ENCODE measurements at places on chromosomes 6 and 20.

GRCh38 chr6:33725891-33726673 is 14.6 kb upstream of the UQCC2 start:
- no peak for DNase-seq

- DNase-seq: no peak
Observed at GRCh38 chr20:9550871-9551270, 36.5 kb downstream of the LAMP5 start.

- no peak for DNase-seq
Observed at GRCh38 chr6:105452924-105453756, 50.3 kb upstream of the PREP start.

GRCh38 chr6:11025921-11026635 is 18.0 kb downstream of the ELOVL2 start:
- no peak for DNase-seq

DNA sequence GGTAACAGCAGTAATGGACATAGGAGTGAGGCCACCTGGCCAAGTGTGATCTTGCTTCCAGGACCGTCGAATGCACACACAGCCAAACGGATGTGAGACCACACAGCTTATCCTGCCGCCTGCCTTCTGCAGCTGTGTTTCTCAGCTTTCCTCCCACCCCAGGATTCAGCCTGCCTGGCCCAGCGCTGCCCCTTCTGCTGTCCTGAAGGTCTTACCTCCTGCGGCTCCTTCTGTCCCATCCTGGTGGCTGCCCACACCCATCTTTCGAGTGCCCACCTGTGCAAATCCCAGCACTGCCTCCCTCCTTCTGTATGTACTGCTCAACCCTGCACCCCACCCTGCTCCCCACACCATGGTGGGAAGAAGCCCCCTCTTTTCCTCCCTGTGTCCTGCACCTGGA is 49.4 kb upstream of the DACT2 start:
- no peak for DNase-seq

DNA sequence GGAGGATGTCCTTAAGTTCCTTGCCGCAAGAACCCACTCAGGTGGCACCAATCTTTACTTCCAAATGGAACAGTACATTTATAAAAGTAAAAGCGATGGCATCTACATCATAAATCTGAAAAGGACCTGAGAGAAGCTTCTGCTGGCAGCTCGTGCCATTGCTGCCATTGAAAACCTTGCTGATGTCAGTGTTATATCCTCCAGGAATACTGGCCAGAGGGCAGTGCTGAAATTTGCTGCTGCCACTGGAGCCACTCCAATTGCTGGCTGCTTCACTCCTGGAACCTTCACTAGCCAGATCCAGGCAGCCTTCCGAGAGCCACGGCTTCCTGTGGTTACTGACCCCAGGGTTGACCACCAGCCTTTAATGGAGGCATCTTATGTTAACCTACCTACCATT is 191.7 kb downstream of the TRIM27 start:
- DNase-seq: no peak

GRCh38 chr6:6546318-6547109 is 42.0 kb upstream of the LY86 start:
- no peak for DNase-seq

DNA sequence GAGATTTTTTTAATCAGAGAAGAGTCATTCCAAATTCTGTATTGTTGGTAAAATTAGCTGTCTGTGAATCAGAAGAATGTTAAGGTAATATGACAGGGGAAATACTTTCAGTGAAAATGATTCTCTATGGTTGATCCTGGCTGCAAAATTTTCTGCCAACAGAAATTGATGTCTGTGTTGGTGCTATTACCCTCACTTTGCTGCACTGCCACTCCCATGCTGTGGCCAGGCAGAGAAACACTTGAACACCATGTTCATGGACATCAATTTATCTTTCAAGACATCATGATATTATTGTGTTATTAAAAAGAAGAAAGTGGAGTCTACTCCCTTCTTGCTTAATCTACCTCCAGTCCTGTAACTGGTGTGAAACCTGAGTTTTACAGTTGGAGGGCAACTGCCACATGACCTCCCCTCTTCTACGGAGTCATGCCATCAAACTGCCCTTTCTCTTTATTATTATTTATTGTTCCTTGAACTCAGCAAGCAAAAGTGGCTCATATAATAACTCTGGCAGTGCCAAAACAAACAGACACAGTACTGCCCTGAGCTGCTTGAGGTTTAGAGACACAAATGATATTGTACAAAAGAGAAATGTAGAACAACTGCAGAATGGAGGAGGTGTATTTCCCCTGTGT is 288.0 kb upstream of the JAG1 start:
- no peak for DNase-seq

DNA sequence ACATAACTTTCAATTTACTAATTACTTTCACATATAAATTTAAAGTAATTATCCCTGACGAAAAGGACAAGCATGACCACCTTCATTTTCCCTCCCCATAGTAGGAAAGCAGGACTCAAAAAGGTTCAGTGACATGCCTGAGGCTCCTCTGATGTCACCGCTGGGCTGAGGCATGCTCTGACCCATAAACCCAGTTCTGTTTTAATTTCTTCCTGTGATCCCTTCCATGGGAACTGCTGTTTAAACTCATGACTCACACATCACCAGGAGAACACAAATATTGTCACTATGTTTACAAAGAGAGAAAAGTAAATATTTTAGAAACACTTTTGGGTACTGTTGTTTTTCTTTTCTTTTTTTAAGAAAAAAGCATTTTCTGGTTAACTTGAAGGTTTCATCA is 38.0 kb upstream of the NR2E1 start:
- no peak for DNase-seq

DNA sequence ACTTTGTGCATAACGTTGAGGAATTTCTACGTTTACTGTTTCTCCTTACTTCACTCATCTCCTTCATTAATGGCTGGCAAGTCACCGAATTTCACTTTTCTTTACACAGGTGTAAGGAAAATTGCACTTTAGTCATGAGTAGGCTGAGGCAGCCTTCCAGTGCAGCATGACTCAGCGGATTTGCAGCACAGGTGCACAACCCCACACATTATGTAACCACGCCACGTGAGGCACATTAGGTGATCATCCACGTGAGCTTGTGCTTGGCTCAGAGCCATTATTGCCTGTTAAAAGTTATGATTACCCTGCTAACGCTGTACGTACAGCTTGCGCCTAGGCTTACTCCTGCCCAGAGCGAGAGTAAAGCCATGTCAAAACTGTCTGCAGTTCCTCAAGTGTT is 158.8 kb downstream of the NKAIN2 start:
- DNase-seq: no peak

- DNase-seq: no peak
Observed at GRCh38 chr20:44917399-44917798, 7.5 kb downstream of the PABPC1L start.

DNA sequence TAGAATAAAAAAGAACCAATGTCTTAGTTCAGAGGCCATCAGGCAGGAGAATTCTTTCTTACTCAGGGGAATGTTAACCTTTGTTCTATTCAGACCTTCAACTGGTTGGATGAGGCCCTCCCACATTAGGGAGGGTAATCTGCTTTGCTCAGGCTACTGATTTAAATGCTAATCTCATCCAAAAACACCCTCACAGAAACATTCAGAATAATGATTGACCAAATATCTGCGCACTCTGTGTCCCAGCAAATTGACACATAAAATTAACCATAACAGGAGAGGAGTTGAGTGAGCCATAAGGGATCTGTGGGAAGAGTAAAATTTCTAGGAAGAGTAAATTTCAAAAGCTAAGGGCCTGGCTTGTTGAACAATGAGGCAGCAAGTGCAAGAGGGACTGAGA is 234.0 kb upstream of the PLCB4 start:
- DNase-seq: no peak

DNA sequence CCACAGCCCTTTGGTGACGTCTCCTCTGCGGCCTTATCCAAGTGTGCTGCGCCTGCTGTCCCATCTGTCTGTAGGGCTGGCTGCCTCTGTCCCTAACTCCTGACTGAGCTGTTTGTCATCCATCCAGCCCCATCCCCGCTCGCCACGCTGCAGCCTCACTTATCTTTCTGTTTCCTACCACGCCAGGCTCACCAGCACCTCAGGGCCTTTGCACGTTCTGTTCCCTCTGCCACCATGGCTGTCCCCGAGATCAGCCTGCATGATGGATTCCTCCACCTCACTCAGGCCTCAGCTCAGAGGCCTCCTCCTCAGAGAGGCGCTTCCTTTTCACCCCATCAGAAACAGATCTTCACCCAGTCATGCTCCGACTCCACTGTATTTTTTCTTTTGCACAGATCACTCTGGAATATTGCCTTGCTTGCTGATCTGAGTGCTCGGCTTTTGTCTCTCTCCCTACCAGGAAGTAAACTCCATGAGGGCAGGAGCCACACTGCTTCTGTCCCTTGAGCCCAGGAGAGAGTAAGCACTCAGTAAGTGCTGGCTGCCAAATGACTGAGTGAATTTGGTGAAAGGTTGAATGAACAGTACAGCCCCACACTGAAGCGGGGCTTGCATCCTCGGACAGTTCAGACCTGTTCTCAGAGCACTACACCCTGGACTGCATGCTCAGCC is 34.5 kb downstream of the BPIFB1 start:
- no peak for DNase-seq

GRCh38 chr6:129889580-129889979 is 28.5 kb upstream of the TMEM244 start:
- DNase-seq: no peak

DNA sequence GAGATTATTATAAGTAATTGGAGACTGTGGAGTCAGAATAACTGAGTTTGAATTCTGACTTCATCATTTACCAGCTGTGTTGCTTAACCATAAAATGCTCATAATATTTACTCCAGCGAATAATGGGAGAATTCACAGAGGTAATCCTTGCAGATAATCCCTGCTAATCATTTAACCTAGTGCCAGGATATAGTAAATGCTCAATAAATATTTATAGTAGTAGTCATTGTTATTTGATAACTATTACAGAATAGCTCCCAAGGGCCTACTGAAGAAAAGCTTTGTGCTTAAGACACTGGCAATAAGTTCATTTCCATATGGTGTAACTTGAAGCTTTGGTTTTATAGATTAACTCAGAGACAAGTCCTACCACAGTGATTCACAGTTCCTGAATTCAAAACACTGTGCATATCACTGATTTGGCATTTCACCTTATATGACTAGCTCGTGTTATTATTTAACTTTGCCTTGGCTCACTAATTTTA is 208.8 kb upstream of the PLCB4 start:
- DNase-seq: no peak

GRCh38 chr6:123551939-123552707 is 84.6 kb downstream of the TRDN start:
- no peak for DNase-seq

DNA sequence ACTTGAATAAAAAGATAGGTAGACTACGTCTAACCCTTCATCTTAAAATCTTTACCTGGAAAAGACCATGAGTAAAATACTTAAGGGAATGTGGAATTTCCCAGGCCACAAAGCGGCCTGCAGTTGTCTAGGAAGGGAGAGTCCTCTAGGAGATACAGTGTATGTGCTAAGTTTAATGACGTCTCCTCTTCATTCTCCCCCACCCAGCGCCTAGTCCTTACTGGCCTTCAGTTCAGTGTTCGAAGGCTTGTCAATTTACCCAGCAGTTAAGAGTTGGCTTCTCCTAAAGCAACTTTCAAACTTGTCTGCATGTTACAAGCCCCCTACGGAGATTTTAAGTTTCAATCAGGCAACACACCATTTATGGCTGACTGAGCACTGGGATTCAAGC is 35.2 kb downstream of the HFE start:
- no peak for DNase-seq

DNA sequence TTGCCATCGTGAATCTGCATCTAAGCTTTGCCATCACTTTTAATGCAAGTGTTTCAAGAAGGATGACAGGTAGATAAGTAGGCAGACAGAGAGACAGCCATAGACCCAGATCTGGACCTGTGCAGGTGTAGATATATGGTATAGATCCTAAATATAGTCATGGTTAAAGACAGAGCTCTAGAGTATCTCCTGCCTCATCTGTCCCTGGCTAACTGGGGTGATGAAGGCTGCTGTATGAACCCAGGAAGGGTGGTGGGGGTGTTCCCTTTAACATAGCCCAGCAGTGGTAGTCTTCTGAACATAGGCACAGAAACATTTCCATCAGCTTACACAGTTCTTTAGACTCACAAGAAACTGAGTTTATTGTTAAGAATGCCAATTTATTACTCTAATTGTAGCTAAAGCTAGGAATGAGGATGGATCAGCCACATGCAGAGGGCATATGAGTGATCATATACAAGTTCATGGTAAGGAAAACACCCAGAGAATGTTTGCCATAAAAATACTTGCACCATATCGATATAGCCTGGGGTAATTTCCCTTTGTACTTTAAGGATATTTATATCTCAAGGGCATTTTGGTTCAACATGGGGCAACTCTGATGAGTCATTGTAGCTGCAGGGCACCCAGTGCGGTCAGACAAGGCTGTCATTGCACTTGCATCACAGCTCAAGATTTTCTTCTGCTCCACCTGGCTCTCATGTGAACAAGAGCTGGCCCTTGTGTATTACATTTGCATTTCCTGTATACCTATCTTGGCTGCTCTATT is 587.2 kb downstream of the EPM2A start:
- no peak for DNase-seq

DNA sequence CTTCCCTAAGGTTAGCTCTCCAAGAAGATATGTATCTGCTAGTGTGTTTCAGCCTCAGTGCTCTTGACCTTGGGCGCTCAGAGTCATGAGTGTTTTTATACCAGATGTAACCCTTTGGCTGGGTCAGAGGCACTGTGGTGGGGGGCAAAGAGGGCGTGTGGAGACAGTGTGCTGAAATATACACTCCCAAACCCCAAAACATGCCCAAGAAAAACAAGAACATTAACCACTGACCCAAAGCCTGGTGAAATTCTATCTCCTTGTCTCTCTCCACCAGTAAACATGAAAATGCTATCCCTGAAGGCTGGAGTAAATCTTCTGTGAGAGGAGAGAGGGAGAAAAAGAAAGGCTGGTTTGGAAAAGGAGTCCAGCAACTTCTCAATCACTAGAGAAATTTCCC is 47.9 kb downstream of the ISM1 start:
- DNase-seq: no peak

DNA sequence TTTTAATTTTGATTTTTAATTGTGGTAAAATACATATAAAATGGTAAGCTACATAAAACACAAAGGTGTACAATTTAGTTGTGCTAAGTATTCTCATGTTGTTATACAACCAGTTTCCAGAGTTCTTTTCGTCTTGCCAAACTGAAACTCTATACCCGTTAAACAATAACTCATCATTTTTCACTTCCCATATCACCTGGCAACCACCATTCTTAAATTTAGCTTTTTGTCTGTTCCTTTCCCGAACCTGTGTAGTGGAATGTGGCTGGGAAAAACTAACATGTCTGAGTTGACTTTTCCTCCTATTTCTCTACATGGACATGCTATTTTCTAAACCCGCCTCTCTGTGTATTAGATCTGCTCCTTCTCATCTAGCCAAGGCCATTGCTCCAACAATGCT is 27.6 kb downstream of the RPRD1B start:
- DNase-seq: no peak
